ENCODE measurements at places on chromosomes 7 and 10.
A peak's percentile ranks its signal among the peaks of the same experiment; 100 is the strongest.

- no peak for DNase-seq
Observed at GRCh38 chr10:69736886-69737641, 64.6 kb upstream of the COL13A1 start.

- no peak for DNase-seq
Observed at GRCh38 chr10:96122824-96123223, 7.3 kb upstream of the ZNF518A start.

- peak; percentile 56 for DNase-seq
Observed at GRCh38 chr10:17644485-17644943, 563 bp downstream of the STAM start.

DNA sequence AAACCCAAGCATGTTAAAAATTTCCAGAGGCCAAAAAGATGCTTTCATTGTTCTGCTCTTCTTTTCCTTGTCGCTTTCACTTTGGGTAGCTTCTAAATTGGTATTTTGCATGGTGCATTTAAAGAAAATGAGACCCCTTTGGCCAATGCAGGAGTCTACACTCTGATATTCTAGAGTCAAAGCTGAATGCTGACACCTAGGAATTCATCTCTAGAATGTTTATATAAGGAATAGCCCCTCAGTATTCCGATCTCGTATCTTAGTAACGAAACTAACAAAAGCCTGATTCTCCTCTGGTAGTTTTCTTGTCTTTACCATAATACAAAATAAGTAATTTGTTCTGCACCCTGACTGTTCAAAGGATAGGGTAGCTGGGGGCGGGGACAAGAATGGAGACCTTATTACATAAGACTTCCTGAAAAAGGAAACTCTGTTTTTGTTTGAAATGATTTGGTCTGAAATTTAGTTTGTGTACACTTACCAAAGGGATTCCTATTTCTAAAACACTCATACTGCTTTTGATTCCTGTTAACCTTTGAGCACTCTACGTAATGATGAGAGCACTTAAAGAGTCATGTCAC, 17.1 kb downstream of the IKZF1 start:
- DNase-seq = no peak

DNA sequence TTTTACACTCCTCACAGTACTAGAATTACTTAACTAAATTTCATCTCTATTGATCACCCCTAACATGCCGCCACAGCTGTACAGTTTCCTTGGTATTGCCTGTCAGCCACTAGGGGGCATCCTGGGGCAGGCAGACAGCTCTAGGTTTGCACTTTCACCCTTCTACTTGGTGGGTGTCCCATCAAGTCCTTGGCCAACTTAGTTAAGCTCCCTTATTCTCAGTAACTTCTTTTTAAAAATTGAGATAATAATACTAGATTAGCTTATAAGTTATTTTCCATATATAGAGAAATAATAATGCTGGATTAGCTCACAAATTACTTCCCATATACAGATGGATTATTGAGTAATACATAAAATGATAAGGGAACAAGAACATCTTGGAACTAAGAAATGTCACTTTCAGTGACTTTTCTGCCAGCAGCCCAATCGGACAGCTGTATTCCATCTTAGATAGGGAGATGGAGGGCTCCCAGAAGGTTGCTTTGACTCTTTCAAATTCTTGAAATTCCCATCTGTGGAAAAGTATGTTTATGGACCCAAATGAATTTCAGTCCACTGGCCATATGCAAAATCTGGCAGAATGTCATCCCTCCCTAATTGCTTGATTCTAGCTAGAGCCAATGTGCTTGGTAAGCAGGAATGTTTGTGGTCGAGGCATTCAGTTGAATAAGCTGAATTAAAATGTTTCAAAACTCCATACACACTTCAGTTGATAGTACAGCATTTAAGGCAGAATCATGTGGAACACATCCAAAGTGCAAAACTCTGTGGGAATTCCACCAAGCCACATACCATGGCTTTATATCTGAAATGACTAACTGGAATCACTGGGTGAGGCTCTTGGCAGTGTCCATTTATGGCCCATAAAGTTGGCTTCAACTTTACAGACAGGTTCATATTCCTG, 309.7 kb downstream of the CSTF2T start:
- DNase-seq = peak; percentile 54

Data from pons (tissue), 1 donor.